ENCODE measurements at places on chromosomes 3 and 15.

- DNase-seq: no peak
These were observed 193.0 kb downstream of the RORA start for GRCh38 chr15:61036136-61036535.

GRCh38 chr3:50340448-50341329 lies at the start of gene RASSF1:
Gene RASSF1, minus strand, starts transcription at chr3:50340836. Its CDS starts 31 bp downstream, at chr3:50340805.
- peak; percentile 74 for DNase-seq

GRCh38 chr3:84692261-84692660 lies 266.5 kb upstream of the CADM2 start:
- no peak for DNase-seq

GRCh38 chr3:43782541-43782940 lies 91.8 kb downstream of the ABHD5 start:
- no peak for DNase-seq

GRCh38 chr3:105653868-105654267 lies 214.9 kb downstream of the CBLB start:
- DNase-seq: no peak

GRCh38 chr3:126274735-126275619 lies 82.2 kb downstream of the KLF15 start:
- DNase-seq: no peak
